Adrenal gland (tissue), 19 donors: ENCODE measurements at places on chromosomes 6 and 20. TPM values are rescaled to one million over a fixed set of nuclear protein-coding genes. Genes with fewer than 3 reads are reported as not detected.
A peak's percentile ranks its signal among the peaks of the same experiment; 100 is the strongest.

DNA sequence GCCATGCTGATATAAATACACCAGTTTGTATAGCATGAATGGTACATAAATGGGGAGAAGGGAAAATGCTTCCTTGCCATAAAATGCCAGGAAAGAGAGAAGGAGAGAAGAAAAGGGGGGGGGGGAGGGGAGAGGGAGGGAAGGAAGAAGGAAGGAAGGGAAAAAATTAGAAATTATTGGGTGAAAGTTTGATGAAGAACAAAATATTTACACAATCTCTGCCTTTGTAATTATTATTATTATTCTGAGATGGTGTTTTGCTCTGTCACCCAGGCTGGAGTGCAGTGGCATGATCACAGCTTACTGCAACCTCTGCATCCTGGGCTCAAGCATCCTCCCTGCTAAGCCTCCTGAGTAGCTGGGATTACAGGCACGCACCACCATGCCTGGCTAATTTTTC lies 10.2 kb upstream of the ZDHHC14 start:
- H3K4me3 ChIP-seq, result no peak overlapping the region
- peaks cover 5% of the 10 kb centered on the region for H3K27me3 ChIP-seq
- no peak for DNase-seq
- H3K36me3 ChIP-seq, result no peaks in the 10 kb centered on the region

DNA sequence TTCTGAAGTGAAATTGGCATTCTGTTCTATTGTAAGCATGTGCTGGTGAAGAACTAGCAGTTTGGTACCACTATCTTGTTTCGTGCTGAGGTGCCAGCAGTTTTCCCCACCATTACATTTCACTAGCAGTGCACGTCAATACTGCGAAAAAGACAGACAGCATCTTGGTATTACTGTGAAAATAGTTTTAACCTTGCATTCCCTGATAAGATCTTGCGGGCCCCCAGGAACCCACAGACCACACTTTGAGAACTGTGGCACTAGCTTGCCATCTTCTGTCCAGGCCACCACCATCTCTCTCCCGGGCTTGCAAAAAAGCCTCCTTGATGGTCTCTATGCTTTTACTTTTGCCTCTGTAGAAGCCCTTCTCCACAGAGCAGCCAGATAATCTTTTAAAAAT lies 185.7 kb downstream of the BACH2 start:
- no peaks in the 10 kb centered on the region for H3K4me1 ChIP-seq
- H3K27me3 ChIP-seq, result no peaks in the 10 kb centered on the region
- H3K36me3 ChIP-seq, result no peaks in the 10 kb centered on the region
- no peak overlapping the region for H3K27ac ChIP-seq

The HLA-DMB gene
- total RNA-seq, result 59.5 TPM

The TSPYL4 gene
- 19.3 TPM for total RNA-seq

The HDGFL1 gene
- not detected for total RNA-seq

DNA sequence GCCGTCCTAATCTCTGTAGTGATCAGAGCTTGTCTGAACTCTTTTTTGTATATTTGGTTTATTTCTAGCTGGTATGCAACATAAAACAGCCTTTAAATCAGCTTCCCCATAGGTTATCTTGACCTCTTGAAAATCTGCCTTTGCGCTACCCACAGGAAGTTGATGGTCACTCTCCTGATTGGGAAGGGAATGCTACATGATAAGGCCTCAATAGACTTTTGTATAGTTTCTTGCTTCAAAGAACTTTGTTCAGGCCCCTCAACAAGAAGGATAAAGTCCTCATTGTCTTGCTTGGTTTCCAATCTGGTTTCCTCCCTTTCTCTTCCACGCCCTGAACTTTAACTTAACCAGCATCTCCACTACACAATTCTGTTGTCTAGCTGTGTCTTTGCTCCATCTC lies 95.4 kb upstream of the TENT5A start:
- H3K36me3 ChIP-seq, result no peaks in the 10 kb centered on the region
- no peak overlapping the region for H3K4me3 ChIP-seq
- DNase-seq, result no peak
- H3K4me1 ChIP-seq, result peaks cover 11% of the 10 kb centered on the region
- H3K27me3 ChIP-seq, result no peaks in the 10 kb centered on the region
- H3K27ac ChIP-seq, result no peak overlapping the region

DNA sequence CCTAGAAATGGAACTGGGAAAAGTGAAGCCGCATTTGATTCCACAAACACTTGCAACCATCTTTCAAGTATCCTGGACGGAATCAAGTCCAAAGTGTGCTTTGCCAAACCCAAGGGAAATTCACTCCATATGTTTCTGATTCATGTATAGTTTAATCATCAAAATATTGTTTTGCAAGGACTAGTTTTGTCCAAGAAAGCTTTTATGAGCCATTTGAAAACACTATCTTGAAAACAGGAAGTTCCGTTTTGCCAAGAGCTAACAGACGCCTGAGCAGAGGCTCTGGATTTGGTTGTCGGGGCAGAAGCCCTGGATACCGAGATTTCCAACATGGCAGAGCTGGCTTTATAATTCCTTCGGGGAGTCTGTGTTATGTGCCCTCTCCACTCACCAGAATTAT lies 251.1 kb downstream of the PHACTR1 start:
- DNase-seq, result no peak
- no peaks in the 10 kb centered on the region for H3K36me3 ChIP-seq
- no peak overlapping the region for H3K4me3 ChIP-seq

The NFKBIL1 gene
- total RNA-seq, result 31.0 TPM

The DUSP15 gene
- total RNA-seq, result 9.4 TPM

- H3K4me3 ChIP-seq, result peak overlapping the region; percentile 11
- H3K4me1 ChIP-seq, result no peaks in the 10 kb centered on the region
- H3K36me3 ChIP-seq, result no peaks in the 10 kb centered on the region
- no peak overlapping the region for H3K27ac ChIP-seq
These were observed 34.6 kb downstream of the GCNT2 start for GRCh38 chr6:10555625-10556309.

DNA sequence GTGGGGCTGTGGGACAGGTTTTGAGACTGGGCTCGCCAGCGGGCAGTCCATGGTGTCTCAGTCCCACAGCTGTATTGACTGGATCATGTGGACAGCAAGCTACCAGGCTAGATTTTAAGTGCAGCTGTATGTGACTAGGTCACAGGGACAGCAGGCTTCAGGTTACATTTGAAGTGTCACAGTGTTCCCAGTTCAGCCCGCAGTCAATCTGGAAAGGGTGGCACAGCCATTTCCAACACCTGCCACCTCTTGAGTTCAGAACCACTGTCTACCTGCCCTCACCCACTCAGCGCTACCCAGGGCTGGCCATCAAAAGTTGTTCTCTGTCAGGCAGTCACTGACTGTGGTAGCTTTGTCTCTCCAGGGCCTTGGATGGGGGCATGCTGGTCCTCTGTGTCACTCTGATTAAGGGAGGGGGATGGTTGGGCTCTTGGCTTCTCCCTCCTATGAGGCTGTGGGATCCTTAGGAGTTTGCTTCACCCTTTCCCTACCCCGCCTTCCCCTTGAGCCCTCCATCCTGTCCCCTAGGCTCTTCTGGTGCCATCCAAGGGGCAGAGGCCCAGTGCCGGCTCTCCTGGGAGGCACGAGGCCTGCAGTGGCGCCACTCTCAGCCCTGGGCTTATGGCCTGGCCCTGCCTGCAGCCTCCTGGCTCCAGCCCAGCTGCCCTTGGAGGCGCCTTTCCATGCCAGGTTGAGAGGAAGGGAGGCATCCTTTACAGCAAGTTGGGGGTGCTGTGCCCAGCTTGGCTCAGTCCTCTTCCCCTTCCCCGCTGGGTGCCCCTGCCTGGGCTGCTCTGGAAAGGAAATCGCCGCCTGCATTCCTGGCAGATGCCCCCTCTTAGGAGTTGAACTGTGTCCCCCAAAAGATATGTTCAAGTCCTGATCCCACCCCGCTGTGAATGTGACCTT lies 44.9 kb downstream of the PNLDC1 start:
- H3K4me3 ChIP-seq, result no peak overlapping the region
- no peaks in the 10 kb centered on the region for H3K36me3 ChIP-seq
- H3K27ac ChIP-seq, result no peak overlapping the region
- no peaks in the 10 kb centered on the region for H3K27me3 ChIP-seq

The NKAIN4 gene
- not detected for total RNA-seq

- H3K36me3 ChIP-seq, result no peaks in the 10 kb centered on the region
- no peaks in the 10 kb centered on the region for H3K27me3 ChIP-seq
- H3K4me1 ChIP-seq, result peaks cover 3% of the 10 kb centered on the region
- H3K27ac ChIP-seq, result peak overlapping the region; percentile 67
- no peak for DNase-seq
These were observed 62.8 kb upstream of the CD93 start for GRCh38 chr20:23148731-23149570.

GRCh38 chr20:1879369-1879768 lies 15.8 kb upstream of the SIRPA start:
- no peaks in the 10 kb centered on the region for H3K27me3 ChIP-seq
- no peak overlapping the region for H3K27ac ChIP-seq
- no peaks in the 10 kb centered on the region for H3K36me3 ChIP-seq

The GJA10 gene
- total RNA-seq, result not detected

The SLC9A8 gene
- 14.3 TPM for total RNA-seq

The CGA gene
- 0.34 TPM for total RNA-seq

- H3K27ac ChIP-seq, result no peak overlapping the region
- no peak for DNase-seq
- no peaks in the 10 kb centered on the region for H3K36me3 ChIP-seq
These were observed 326.5 kb downstream of the RNGTT start for GRCh38 chr6:88636871-88637270.

The DNAH8 gene
- not detected for total RNA-seq

The SMOC2 gene
- 21.7 TPM for total RNA-seq

DNA sequence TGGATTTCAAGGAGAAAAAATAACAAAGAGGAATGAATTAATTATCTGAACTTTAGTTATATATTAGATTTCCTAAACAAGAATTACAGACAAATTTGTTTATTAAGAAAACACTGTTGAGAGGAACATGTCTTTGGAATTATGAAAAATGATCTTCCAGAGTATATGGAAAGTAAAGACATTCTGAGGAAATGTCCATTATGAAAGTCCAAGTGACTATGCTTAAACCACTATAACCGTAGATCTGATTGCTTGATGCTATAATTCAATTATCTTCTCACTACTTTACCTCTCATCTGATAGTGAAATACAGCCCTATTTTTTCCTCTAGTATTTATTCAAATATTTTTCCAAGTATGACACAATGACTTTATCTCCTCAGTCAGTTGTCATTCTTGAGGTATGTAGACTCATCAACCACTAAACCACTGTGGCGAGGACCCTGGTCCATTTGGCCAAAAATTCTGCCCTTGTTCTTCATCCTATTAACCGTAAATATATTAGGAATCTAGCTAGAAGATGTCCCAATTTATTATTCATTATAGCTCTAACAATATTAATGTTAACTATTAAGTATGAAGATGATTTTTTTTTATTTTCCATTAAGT lies 37.3 kb upstream of the AHI1 start:
- no peak overlapping the region for H3K4me3 ChIP-seq
- no peaks in the 10 kb centered on the region for H3K4me1 ChIP-seq
- DNase-seq, result no peak
- no peaks in the 10 kb centered on the region for H3K36me3 ChIP-seq
- no peak overlapping the region for H3K27ac ChIP-seq

GRCh38 chr6:111925296-111925695 lies 52.0 kb upstream of the FYN start:
- H3K36me3 ChIP-seq, result no peaks in the 10 kb centered on the region
- no peak for DNase-seq
- no peaks in the 10 kb centered on the region for H3K27me3 ChIP-seq
- no peak overlapping the region for H3K4me3 ChIP-seq

The ZNF184 gene
- total RNA-seq, result 4.8 TPM

- H3K27me3 ChIP-seq, result peaks cover 13% of the 10 kb centered on the region
- no peaks in the 10 kb centered on the region for H3K36me3 ChIP-seq
- no peak for DNase-seq
- H3K27ac ChIP-seq, result no peak overlapping the region
- no peak overlapping the region for H3K4me3 ChIP-seq
- no peaks in the 10 kb centered on the region for H3K4me1 ChIP-seq
These were observed 5.3 kb downstream of the TRIM10 start for GRCh38 chr6:30155520-30156261.

DNA sequence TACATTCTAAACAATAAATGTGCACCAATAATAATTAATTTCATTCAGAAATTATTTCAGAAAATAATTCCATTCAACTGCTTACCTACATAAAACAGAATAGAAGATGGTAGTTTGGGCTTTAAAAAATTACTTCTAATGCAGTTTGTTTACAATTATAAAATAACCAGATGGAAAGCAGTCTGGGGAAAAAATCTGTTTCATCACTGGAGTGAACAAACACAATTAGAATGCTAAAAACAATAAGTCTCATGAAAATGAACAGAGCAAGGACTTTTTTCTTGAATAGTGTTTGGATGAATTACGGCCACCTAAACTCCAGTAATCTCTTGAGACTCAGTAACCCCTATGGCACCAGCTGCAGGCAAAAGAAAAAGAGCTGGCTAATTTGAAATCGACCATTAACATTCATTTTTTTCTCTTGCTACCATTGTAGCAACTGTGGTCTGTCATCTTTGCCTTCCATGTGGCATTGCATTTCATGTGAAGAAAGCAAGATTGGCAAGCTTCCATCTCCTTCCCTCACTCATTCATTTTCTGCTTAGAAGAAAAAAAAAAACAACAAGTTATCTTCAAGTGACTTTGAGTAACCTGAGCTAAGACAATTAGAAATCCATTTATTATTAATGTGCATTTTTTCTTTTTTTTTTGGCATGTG lies 88.4 kb upstream of the CEP85L start:
- H3K27ac ChIP-seq, result no peak overlapping the region
- no peaks in the 10 kb centered on the region for H3K4me1 ChIP-seq
- no peaks in the 10 kb centered on the region for H3K27me3 ChIP-seq

- no peak overlapping the region for H3K27ac ChIP-seq
- no peak overlapping the region for H3K4me3 ChIP-seq
- DNase-seq, result no peak
These were observed 11.0 kb upstream of the RBM38 start for GRCh38 chr20:57380081-57380750.

- H3K4me1 ChIP-seq, result peaks cover 76% of the 10 kb centered on the region
- H3K27ac ChIP-seq, result peak overlapping the region; percentile 71
- peaks cover 25% of the 10 kb centered on the region for H3K36me3 ChIP-seq
- no peak overlapping the region for H3K4me3 ChIP-seq
These were observed 17.3 kb downstream of the FKBP1A start for GRCh38 chr20:1375515-1375914.

The FAM135A gene
- 17.3 TPM for total RNA-seq
